ENCODE measurements at places on chromosomes 13 and 19.
A peak's percentile ranks its signal among the peaks of the same experiment; 100 is the strongest.

DNA sequence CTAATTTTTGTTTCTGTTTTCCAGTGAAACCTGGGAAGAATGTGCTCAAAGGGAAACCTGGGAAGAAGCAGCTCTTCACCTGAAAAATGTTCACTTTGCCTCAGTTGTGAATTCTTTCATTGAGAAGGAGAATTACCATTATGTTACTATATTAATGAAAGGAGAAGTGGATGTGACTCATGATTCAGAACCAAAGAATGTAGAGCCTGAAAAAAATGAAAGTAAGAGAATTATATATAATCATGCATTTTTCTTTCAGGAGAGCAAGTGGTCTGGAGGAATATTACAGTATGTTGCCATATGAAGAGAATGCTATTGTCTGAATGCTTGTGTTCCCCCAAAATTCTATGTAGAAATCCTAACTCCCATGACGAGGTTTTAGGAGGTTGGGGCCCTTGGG, 3.4 kb downstream of the NUDT15 start:
- DNase-seq, result no peak

GRCh38 chr13:93758575-93758974, 532.0 kb downstream of the GPC6 start:
- no peak for DNase-seq

- peak; percentile 5 for DNase-seq
Observed at GRCh38 chr13:20457670-20458069, 68.0 kb downstream of the CRYL1 start.

DNA sequence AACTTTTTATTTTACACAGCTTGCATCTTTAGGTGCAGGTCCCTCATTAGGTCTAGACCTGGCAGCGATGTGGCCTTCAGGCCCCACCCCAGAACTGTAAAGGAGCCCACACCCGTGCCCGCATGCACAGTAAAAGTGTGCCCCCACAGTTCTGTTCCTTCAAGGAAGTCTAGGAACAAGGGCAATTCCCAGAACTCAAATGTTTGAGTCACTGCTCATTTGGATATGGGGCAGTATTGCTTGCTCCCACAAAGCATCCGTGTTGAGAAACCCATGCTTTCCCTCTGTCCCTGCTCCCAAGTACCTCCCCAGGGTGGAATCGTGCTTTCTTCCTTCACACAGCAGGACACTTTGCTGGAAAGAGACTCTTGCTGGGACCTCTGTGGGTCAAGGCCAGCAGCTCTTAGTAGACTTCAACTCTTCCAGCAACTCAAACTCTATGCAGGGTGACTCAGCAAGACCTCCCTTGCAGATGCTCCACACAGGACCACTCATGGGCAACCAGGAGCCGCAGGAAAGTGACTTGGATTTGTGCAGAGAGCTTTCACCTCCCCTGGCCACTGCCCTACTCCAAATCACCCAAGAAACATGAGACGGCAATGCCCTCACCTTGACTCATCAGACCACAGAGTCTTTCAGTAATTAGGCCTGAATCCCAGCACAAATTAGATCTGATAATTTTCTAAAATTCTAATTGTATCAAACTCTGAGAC, 12.3 kb downstream of the SLC7A1 start:
- no peak for DNase-seq

DNA sequence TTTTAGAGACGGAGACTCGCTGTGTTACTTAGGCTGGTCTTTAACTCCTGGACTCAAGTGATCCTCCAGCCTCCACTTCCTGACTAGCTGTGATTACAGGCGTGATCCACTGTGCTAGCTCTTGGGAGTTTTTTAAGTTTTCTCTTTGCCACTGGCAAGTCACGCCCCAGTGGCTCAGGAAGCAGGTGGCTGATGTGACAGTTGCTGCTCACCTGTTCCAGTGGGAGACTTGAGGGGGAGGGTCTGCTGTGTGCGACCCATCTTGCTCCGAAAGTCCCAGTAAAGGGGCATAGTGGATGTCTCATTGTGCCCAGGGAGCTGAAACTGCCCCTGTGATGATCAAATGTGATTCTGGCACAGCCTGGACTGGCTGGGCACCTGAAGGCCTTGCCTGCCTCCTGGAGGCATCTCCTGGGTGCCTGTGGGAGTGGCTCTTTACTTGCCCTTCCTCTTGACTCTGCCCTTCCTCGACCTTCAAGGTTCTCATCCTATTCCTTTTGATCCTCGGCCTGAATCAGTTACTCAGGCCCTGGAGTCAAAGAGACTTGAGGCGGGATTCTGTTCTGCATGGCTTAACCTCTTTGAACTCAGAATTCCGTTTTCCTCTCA, 7.8 kb downstream of the SMARCA4 start:
- no peak for DNase-seq

DNA sequence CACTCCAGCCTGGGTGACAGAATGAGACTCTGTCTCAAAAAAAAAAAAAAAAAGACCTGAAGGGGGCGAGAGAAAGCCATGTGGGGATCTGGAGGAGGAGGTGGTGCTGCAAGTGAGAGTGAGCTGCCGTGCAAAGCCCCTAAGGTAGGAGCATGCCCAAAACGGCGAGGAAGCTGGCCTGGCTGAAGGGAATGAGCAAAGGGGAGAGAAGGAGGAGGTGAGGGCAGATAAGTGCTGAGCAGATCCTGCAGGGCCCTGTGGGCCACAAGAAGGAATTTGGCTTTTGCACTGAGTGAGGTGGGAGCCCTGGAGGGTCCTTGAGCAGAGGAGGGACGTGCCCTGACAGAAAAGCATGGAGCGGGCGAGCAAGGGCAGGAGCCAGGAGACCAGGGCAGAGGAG, 19.4 kb upstream of the ADGRE5 start:
- DNase-seq, result no peak

DNA sequence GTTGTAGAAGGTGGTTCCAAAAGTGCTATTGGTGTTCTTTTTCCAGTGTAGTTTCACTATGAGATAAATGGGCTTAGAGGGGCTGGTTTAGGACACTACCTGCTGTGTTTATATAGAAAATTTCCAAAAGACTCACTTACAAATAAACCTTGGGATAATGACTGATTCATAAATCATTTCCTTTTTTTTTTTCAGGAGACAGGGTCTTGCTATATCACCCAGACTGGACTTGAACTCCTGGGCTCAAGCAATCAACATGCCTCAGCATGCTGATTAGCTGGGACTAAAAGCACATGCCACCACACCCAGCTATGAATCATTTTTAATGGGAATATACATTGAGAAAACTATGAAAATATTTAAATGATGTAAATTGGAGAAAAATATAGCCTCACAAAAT, 376.6 kb downstream of the PCDH9 start:
- DNase-seq, result no peak

DNA sequence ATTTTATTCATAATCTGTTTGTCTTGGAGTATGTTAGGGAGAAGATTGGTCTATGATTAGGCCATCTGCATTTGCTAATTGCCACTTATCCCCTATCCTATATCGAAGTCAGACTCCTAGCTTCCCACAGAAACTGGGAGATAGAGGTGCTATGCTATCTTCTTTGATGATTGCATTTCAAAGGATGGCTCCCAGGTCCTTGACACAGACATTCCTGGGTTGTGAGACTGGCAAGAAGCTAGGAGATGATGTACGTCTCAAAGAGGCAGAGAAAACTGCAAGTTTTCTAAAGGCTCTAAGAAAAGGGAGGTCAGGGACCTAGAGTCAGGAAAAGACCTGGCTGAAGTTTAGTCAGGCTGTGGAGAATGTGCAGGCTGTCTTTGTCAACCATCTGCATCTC, 1251.9 kb downstream of the PCDH17 start:
- no peak for DNase-seq

DNA sequence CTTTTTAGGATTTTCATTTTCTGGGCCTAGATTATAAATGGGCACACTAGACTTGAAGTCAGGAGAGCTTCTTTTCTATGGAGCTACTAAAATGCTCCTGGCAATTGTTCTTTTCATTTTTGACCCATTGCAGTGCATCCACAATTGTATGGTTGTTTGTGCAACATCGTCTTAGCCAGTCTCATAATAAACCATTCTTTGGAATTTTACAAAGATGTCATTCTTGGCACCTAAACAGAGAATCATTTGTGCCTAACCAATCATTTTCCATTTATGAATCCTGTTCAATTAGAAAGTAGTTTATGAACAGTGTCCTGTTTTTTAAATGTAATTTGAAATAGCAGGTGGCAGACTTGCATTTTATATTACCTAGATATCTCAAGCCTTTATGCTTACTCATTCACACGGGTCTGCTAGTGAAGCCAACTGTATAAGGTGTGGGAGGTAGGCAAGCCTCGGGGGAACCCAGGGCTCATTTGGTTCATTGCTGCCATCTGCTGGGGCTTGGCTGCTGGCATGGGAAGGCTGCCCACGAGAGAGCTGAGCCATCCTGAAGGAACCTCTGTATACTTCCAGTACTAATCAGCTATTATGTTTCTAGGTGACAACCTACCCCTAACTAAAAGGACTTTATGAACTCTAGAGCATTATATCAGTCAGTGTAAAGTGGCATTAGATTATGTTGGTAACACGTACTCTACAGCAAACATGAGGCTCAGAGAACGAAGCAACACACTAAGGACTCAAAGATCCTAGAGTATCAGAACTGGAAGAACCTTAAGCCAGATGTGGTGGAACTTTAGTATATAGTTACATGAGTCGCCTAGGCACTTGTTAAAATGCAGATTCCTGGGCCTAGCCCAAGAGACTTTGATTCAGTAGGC, 60.0 kb downstream of the TPT1 start:
- DNase-seq, result no peak

- DNase-seq, result no peak
Observed at GRCh38 chr13:40974460-40975407, 44.4 kb downstream of the ELF1 start.

DNA sequence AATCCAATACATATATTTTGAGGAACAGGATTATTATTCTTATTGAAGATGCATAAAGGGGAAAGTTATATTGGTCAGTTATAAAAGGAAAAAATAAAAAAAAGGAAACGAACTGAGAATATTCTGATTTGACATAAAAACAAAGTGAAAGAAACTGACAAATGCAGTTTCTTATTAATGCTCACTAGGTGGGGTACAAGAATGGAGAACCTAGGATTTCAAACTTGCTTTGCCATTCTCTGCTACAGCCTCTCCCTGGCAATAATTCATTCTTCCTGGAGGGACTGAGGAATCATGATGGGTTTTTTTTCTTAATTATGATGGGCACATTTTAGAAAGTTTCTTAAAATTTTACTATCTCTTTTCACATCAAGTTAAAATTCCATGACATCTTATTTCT, 154.9 kb downstream of the PCDH9 start:
- no peak for DNase-seq

GRCh38 chr13:20370815-20371421, 138.8 kb upstream of the GJB6 start:
- no peak for DNase-seq

- no peak for DNase-seq
Observed at GRCh38 chr13:70795484-70795883, 687.2 kb upstream of the KLHL1 start.

GRCh38 chr19:38494379-38494778, 60.9 kb downstream of the RYR1 start:
- DNase-seq, result no peak

- DNase-seq, result no peak
Observed at GRCh38 chr19:58393725-58394033, 1.8 kb upstream of the RNF225 start.

Measured in vagina (tissue), 2 donors.